ENCODE measurements at places on chromosomes 6 and 20. TPM values are rescaled to one million over a fixed set of nuclear protein-coding genes. Genes with fewer than 3 reads are reported as not detected.

Gene RSPH4A
- total RNA-seq = 1.1 TPM

Gene GPLD1
- total RNA-seq = 1.6 TPM

Gene ACSS2
- 27.9 TPM for total RNA-seq

Gene BPIFA1
- not detected for total RNA-seq

Gene SCRT2
- total RNA-seq = not detected

Gene CTCFL
- total RNA-seq = not detected

Gene SPINT3
- total RNA-seq = not detected

Gene TRIM40
- not detected for total RNA-seq

DNA sequence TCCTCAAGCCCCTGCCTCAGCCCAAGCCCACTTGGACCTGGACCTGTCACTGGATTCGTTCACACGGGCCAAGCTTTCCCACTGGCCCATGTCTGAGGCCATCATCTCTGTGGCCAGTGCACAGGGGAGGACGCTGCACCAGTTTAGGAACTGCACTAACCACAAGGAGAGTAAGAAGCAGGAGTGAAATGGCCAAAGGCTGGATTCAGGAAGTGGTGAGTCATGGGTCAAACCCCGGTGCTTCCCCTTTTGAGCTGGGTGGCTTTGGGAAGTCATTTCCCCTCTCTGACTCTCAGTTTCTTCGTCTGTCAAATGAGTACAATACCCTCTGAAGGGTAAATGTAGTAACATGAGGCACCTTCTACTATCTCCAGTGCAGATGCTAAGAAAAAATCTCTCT, 87.9 kb downstream of the CD40 start:
- no peak for DNase-seq

DNA sequence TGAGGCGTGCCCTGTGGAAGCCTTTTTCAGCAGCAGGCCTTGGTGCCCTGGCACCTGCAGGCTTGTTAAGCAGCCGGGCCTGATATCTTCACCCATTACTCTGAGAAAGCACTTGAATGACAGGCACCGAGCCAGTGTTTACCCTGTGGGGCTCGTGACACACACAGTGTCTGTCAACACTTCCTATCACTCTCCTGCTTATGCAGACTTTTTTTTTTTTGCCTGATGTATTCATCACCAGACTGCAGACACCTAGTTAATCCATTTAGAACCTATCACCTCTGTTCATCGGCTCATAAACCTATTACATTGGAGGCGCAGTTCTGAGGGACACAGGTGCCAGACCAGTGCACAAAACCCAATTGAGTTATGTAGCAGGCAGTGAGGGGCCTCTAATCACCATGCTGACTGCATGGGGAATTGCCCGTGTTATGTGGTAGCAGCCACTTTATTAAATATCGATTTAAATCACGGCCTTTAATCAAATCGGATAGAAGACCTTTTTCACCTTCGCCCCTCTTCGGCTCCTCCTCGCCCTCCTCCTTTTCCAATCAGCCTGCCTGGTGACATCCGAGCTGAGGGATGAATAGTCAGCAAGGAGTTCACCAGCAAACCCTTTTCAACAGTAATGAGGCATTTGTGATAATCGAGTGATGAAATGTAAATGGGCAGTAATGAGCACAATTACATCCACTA, 962.9 kb upstream of the SLC35B3 start:
- no peak for DNase-seq

DNA sequence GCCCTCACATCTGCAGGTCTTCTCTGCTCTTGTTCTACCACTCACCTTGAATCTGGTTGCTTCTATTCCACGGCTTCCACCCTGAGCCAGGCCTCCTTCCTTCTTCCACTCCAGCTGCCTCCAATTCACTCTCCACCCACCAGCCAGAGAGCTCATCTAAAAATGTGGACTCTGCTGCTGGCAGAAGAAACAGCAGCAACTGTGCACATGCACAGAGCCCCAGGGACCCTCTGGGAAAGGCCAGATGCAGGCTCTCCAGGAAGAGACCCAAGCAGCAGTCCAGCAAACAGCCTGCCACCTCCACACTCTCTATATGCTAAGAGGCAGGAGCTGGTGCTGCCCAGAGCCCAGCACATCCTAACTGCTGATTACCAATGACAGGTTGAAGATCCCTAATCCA, 162.6 kb upstream of the TOP1 start:
- no peak for DNase-seq

DNA sequence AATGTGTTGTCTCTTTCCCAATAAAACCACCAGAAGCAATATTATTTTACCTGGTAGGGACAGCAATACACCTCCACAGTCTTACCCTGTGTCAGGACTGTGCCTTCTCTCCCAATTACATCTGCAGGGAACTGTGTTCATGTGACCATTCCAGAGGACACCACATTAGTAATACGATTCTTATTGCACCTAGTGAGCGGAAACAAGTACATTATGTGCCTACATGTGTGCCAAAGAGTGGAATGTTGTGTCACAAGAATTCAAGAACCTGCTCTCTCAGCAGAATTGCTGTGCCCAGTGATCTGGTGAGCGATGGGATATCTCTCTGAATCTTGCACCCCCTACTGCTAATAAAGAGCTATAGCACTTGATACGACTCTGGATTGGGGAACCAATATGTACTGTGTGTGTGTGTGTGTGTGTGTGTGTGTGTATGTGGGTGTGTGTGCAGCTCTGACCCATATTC, 57.4 kb upstream of the FOXC1 start:
- DNase-seq = no peak

DNA sequence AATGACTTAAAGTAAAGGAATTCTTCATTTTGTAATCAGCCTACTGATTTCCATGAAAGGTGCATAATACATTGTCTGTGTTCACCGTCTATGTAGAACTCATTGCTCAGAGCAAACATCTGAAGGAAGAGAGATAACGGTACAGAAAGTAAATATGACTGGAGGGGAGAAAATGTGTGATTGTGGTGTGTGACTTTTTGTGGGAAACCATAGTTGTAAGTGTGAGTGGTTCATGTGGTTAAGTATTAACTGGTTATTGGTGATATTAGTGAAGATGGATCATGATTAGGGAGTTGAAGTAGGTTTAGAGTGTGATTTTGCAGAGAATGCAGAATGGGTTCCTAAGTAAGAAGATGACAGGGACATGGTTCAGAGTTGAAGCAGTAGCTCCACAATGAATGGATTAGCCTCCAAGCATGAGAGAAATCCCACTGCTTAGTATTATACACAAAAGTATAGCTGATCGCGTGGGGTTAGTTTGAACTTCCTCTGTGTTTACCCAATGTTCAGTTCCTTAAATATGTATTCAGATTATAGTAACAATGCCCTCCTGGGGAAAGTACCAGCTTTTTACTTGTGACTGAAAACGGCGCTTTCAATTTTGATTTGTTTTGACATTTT, 368.9 kb downstream of the UTRN start:
- DNase-seq = no peak

DNA sequence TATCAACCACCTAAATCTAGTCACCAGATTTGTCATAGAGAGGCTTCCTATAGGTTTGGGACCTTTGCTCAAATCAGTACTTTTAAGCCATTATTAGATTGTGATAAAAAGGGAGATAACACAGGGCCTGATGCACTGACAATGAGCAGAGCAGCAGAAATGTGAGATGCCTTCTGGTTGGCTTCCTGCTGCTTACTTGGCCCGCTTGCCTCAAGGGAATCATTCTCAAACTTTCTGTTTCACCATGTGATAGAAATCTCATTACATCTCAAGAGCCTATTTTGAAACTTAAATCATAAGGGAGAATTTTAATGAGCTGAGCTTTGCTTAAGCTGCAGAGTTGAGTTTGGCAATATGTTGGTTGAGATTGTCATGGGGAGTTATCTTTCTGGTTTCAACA, 606.0 kb downstream of the DHX35 start:
- DNase-seq = no peak

GRCh38 chr20:1328680-1329330, at the start of gene SDCBP2:
TSS of gene SDCBP2 (minus strand) at chr20:1329139. CDS start at chr20:1320416, 8,723 bp downstream.
- DNase-seq = no peak

GRCh38 chr20:37179683-37180524, 556 bp upstream of the MROH8 start:
- DNase-seq = no peak

- no peak for DNase-seq
Observed at GRCh38 chr6:121594053-121594452, 158.6 kb downstream of the GJA1 start.

DNA sequence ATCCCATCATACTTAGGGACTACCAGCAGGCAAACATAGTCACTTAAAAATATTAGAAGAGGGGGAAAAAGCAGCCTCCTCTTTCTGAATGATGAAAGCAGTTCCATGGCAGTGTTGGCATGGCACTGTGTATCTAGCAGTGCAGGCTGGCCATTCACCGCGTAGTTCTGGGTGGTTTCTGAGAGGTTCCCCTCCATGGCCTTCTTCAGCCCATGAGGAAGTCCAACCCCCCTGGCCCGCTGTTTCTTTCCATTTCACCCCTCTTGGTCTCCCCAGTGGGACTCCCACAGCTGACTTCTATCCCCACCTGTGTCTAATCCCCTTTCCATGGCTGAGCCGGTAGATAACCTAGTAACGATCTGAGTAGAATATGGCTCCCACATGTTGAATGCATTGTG, 17.0 kb downstream of the PPARD start:
- DNase-seq = no peak

- no peak for DNase-seq
Observed at GRCh38 chr20:37207171-37207570, 27.8 kb upstream of the MROH8 start.

DNA sequence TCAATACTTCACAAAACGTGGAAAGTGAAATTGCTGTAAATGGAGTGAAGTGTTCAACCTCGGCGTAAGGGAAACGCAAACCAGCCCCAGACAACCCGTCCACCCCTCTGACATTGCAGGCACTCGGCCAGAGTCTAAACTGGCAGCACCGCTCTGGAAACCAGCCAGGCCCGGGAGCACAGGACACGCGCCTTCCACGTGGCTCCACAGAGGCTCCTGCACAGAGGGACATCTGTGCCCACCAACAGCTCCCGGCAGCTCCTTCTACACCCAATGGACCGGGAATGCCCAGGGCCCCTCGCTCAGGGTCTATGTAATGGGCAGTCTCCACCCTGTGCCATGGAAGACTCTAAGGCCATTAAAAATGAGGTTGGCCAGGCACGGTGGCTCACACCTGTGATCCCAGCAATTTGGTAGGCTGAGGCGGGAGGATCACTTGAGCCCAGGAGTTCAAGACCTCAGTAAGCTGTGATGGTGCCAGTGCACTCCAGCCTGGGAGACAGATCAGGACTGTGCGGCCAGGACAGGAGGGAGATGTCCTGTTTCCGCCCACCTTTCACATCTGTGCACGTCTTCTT, 3.4 kb upstream of the HELZ2 start:
- DNase-seq = no peak

GRCh38 chr6:26520237-26520849, 17.8 kb upstream of the HMGN4 start:
- DNase-seq = no peak

- DNase-seq = no peak
Observed at GRCh38 chr6:107545763-107546162, 55.8 kb downstream of the SOBP start.

DNA sequence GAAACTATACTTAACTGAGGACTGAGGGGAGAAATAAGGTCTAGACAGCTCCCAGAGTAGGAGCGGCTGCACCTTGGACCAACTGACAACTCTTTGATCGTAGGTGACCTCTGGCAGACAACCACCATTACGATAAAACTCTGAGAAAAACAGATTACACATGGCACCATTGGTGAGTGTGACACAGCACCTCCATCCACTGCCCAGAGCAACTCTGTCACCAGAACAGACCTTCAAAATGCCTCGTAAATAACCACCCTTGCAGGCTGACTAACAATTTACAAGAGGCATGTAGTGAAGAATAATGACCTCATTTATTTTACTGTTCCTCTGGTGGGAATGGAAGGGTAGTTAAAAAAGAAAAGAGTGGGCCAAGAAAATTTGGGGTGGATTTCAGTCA, 64.2 kb downstream of the F13A1 start:
- no peak for DNase-seq

DNA sequence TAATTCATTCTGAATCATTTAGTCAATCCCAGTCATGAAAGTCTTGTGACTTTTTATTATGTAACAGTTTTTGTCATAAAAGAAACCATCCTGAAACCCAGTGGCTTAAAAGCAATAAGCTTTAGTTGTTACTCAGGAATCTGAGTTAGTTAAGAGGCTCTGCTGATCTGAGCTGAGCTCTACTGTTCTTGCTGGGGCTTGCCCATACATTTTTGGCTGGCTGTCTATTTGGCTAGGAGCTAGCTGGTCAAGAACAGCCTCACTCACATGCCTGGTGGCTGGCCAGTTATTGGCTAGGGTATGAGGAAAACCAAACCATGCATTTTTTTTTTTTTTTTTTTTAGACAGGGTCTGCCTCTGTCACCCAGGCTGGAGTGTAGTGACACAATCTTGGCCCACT, 10.6 kb downstream of the TCF21 start:
- no peak for DNase-seq

DNA sequence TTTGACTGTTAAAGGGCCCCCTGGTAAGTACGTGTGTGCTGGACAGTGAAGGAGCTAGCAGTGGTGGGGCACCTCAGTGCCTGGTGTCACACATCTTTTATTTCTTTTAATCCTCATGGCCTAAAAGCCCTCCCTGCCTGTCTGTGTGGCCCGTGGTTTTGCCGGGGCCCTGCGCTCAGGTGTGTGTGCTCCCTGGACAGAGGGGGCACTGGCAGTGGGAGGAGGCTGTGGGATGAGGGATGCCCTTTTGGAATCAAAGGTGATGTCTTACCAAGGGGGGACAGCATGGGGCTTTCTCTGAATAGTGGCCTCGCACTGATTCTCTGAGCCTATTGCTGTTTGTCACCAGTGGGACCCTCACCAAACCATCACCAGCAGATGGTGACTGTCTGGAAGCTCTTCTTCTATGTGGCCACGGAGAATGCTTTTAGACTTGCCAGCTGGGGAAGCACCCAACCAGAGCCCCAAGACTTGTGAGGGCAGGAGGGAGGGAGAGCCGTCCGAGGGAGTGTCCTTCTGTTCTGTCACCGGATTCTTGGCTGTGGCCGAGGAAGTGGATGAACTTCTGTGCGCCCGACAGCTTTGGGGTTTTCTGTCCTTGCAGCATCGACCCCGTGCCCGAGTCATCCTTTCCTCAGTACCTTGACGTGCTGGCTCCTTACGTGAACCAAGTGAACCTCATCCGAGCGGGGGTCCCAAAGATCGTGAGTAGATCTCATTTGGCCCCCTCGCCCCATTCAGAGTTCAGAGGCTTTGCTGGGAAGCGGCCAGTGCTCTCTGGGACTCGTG, 18.1 kb downstream of the PNLDC1 start:
- DNase-seq = no peak

DNA sequence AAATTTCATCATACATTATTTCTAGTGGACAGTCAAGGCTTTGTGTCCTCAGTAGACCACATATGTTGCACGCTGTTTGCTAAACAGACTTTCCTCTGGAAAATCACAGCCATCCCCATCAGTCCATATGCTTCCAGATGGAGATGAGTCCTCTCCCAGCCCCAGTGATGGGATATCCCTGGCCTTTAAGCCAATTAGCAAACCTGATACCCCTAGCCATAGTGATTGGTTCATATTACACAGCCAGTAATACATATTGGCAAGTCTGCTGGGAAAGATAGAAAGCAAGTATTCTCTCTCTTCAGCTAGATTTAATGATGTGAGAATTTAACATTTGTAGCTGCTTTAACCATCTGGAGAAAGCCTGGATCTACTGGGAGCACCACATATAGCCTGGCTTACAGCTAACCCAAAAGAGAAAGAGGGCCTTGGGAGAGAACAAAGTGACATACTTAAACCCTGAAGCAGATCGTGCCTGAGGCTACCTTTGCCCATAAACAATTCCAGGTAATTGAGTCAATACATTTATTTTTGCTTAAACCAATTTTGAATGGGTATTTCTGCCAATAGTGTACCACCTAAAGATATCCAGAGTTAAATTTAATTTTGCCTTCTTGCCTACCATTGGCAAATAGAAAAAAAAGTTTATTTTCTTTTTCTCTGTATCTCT, 103.5 kb upstream of the HIVEP1 start:
- no peak for DNase-seq

- no peak for DNase-seq
Observed at GRCh38 chr6:133817460-133818047, 71.4 kb upstream of the TCF21 start.

Measured in naive thymus-derived CD8-positive, alpha-beta T cell (primary cell).